ENCODE measurements at places on chromosomes 1 and 21. TPM values are rescaled to one million over a fixed set of nuclear protein-coding genes. Genes with fewer than 3 reads are reported as not detected.
A peak's percentile ranks its signal among the peaks of the same experiment; 100 is the strongest.

The CRYBG2 gene
- 4.7 TPM for polyA plus RNA-seq

DNA sequence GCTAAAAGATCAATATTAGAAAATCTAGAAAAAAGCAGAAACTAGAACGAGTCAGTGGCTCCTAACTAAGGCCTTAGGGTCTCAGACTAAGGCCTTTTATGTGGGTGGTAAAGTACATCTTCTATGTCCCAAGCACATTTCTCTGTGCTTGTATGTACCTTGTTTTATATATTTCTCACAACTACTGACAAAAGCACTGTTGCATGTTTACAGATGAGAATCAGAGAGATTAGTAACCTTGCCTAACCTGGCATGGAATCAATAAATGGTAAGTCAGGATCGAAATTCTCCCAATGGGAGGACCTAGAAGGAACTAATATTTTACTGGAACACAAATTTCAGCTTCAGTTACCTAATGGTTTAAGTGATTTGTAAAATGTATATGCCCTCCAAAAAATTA lies 160.9 kb downstream of the FGGY start:
- DNase-seq = no peak

- DNase-seq = no peak
Measured at GRCh38 chr1:65311760-65312159, 2.4 kb downstream of the DNAJC6 start.

The ATP1A4 gene
- not detected for polyA plus RNA-seq

The SH3BGR gene
- polyA plus RNA-seq = 0.47 TPM

DNA sequence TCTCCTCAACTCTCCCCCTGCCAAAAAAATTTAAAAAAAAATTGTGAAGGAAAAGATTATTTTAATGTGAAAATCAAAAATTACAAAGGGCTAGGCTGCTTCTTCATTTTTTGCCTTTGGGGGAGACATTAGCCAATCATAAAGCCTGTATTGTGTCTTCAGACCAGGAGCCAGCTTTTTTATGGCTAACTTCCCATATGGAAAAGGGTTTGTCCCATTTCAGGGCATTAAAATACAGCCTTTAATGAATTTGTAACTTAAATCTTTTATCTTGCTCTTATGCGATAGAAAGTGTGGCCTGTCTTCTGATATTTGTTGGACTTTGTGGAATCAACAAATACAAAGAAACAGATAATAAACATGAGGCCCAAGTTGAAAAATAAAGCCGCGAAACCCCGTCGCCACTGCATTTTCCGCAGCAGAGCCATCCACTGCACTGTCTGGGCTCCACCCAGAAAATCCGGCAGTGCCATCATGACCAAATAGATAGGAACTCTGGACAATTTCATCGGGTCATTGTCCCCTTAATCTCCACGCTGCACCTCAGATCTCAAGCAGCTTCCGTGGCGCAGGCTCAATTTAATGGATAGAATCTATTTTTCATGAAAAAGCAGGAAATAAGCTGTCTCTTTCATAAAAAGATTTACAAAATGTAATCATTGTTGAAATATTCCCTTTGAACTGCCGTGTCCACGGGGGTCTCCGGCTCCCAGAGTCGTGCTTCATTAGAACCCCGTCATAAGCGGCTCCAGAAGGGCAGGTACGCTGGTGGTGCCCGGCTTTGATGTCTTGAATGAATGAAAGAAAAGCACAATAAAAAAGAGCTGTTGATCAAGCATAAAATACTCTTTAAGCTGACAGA lies 277.6 kb downstream of the TM2D1 start:
- no peak for DNase-seq

- peak; percentile 40 for DNase-seq
Measured at GRCh38 chr1:189149547-189150375, 1327.9 kb downstream of the BRINP3 start.

The REN gene
- polyA plus RNA-seq = 0.05 TPM

- DNase-seq = no peak
Measured at GRCh38 chr1:92882819-92883218, 51.0 kb downstream of the RPL5 start.

All from HepG2 (cell line).